ENCODE measurements at places on chromosomes 7 and 10.

DNA sequence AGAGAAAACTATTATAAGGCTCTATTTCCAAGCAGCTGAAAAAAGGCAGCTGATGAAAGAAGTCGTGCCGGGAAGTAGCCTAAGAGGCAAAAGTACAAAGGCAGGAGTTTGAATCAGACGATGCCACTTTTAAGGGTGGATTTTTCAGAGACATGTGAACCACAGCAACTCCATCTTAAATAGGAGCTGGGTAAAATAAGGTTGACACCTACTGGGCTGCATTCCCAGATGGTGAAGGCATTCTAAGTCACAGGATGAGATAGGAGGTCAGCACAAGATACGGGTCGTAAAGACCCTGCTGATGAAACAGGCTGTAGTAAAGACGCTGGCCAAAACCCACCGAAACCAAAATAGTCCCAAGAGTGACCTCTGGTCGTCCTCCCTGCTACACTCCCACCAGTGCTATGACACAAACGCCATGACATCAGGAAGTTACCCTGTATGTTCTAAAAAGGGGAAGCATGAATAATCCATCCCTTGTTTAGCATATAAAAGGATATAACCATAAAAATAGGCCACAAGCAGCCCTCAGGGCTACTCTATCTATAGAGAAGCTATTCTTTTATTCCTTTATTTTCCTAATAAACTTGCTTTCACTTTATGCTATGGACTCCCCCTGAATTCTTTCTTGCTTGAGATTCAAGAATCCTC lies 45.5 kb upstream of the PRSS1 start:
- no peak for DNase-seq

GRCh38 chr7:1558841-1559625 lies 3.0 kb upstream of the TMEM184A start:
- DNase-seq, result no peak

DNA sequence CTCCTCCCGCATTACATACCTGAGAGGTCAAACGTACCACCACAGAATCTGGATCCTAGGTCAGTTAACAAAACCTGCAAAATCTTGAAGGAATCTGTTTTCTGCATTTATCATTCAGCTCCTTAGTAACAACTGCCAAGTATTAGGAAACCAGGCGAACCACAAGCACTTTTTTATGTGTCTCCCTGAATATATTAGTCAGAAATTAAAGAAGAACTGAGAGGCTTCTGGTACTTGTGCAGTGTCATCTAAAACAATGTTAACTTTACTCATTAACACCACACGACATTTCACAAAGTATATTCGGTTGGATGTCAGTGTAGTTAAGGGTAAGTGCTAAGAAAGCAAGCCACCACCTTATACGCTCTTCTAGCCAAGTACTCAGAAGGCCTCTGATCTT lies 2.5 kb downstream of the CCDC6 start:
- no peak for DNase-seq

DNA sequence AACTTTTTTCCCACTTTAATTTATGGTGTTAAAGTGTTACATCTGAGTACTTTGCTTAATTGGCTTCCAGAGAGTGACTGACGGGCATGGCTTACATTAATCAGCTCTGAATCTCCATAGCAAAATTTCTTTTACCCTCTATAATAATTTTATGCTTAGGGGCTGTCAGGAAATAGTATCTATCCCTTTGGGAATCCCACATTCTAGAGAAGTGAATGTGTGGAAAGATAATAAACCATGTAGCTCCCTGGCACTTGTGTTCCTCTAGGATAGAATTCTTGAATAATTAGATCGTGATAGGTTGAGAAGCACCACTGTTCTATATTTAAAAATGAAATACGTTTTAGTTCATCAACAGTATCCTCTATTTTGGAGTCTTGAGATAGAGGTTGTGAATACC lies 89.6 kb downstream of the DNAJB9 start:
- DNase-seq, result no peak

DNA sequence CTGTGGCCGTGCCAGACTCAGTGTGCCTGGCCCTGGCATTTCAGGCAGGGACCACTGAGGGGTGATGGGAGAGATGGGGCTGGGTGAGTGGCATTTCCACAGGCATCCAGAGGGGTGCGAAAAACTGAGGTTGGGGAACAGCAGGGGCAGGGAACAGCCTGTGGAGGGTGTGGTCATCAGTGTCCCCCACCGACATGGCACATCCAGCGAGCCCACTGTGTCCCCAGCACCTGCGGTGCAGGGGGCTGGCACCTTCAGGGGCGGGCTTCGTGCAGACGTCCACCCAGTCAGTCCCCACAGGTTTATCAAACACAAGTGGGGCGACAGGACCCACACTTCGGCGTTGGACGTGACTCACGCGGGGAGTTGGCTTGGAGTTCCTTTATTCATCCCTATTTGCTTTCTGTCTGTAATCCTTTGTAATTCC lies 14.8 kb downstream of the CUX1 start:
- DNase-seq, result no peak

DNA sequence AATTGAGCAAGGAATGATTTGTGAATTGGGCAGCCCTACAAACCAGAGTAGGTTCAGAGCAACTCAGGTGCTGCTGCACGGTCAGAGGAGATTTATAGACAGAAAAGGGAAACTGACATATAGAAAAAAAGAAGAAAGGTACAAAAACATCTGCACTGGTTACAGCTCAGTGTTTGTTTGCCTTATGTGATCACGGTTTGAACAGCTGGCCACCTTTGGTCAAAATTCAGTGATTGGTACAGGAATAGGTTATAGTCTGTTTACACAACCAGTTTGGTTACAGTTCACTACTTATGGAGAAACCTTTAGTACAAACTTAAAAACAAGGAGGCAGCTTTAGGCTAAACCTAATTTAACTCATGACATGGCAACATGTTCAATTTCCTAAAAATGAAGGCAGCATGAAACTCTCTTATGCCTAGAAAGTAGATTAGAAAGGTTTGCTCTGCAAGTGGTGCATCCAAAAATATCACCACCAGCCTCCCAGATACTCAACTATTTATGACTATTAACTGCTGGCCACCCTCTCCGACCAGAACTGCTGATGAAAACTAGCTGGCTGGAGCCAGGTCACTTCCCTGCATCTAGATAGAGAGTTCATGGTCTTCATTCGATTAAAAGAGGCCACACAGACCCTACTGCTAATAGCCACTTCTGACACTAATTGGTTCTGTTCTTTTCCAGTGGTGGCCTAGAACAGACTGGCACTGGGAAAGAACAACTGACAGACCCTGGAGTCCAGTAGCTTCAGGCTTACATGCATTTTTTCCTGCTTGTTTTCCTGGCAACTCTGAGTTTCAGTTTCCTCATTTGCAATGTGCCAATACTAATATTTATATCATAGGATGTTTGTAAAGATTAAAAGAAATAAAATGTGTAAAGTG lies 548.0 kb downstream of the CCSER2 start:
- DNase-seq, result no peak

DNA sequence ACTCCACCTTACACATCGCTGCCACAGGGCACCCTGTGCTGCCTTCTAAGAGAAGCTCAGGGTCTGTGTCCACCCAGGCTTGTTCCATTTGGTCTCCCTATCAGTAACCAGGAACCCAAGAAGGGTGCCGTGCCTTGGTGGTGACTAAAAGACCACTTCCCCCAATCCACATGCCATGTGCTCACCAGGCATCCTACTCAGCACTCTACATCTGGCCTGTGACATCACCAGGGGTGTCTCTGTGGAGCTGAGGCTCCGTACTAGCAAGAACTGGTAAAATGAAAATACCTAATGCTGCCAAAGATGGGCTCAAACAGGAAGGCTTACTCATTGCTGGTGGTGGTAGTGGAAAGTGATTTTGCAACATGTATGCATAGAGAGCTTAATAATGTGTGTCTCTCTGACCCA lies 19.0 kb upstream of the C10orf71 start:
- no peak for DNase-seq

DNA sequence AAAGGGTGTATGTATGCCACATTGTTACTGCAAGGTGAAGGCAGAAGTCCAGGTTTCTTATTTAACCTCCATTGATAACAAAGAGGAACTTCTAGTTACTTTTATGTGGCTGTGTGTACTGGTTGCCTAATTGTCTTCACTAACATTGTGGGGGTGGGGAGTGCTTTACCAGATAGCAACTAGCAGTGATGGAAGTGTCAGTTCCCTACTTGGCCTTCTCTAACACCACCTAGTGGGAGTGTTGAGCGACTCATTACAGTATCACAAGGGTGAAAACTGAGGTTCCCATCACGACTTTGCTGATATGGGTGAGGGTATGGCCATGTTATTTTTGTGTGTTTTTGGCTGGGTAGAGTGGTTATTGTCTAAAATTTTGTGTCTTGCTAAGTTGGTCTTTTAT lies 274.4 kb downstream of the THSD7A start:
- DNase-seq, result no peak

DNA sequence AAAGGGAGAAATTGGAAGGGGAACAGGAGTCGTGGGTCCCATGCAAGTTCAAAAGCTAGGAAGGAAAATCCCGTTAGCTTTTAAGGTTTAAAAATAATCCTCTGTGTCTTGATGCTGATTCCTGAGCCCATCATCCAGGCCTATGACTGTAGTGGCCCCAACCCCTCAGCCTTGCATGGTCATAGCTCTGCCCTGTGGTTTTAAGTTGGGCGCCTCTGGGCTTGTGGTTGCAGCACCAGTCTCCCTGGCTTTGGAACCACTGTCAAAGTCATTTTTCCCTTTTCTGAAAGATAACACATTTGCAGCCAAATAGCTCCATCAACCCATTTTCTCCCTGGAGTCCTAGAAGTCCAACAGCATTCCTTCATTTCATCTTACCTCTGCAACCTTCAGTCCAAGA lies 13.6 kb downstream of the TMEM236 start:
- DNase-seq, result no peak

DNA sequence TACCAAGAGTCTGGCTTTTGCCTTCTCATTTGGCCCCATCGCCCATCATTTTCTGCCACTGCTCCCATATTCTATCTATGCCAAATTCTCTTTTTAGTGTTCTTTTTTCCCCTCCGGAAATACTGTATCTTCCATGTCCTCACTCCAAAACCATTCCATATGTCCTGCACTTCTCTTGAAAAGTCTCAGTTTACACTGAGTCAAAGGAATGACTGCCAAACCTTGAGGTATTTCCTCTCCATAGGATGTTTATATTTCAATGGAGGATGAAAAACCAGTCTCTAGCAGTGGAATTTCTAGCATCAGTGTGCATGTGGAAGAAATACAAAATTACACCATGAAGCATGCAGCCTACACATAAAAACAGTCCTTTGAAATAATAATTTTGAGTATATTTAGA lies 121.4 kb upstream of the PHYHIPL start:
- no peak for DNase-seq

DNA sequence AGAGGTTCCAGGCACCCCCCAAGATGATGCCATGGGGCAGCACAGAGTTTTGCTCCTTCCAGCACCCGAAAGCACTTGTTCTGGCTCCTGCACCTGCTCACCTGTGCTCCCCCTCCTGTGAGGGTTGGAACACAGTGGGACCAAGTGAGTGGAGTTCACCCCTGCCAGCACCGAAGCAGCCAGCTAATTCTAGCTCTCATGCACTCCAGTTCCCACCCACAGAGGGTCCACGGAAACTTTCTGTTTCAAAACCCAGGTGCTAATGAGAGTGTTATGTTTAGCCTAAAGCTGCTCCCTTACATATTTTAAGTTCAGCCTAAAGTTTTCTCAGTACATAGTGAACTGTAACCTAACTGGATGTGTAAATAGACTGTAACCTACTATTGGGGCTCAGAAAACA lies 42.6 kb upstream of the SLC35G1 start:
- no peak for DNase-seq

DNA sequence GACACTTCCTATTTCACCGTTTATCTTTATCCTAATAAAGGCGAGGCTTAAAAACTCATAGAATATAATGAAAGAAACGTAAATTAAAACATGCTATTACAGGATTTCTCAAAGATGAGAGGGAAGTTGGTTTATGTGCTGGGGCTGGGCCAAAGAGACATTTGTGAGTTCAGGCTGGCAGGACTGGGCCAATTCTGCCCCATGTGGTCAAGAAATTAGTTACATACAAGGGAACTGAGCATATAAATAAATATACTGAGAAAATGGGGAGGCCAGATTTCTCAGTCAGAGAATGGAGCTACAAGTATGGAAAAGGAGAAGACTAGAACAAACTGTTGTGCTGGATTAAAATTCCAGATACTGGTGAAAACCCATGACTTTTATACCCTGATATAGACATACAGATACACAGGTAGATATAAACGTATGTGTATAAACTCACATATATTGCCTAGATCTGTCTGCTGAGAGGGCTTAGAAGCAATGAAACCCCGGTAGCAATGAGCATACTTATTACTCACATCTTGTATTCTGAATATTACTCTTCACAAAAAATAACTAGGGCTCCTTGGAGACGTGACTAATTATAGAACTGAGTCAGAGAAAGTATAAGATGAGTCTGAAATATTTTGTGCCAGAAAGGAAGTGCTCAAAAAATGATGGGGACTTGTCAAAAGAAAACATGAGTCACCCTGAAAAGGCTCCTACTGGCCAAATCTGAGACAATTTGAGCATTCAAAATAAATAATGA lies 155.7 kb upstream of the FGFR2 start:
- no peak for DNase-seq

- DNase-seq, result no peak
Observed at GRCh38 chr10:71089162-71089561, 123.2 kb upstream of the UNC5B start.

DNA sequence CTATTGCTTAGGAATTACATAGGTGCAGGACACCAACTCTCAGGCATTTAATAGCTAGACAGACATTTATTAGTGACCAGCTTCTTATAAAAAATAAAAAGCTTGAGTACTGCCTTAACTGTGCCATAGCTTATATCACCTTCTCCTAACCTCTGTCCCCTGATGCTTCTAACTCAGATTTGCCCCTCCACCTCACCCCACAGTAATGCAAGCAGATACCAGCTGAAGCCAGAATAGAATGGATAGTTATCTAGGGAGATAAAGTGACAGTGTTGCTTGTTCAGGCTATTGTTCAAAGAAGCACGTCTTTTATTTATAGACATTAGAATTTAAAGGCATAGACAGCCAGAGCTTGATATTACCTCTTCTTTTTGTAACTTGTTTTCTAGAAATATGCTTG lies 99.6 kb upstream of the GLCCI1 start:
- no peak for DNase-seq

DNA sequence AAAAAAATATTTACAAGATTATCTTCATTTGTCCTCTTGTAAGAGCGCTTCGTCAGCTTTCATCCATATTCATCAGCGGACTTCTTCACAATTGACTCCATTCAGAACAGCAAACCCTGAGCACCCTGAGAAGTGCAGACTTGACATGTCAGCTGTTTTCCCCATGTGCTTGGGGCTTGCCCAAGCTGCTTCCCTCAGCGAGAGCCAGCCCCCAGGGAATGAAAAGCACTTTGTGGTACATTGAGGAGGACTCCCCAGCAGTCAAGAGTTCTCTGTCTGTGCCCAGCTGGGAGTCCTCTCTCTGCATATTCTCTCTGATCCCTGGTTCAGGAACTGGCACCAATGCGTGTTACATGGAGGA lies 22.7 kb downstream of the HKDC1 start:
- no peak for DNase-seq

Measured in cortex of kidney (tissue), 1 donor.